ENCODE measurements at places on chromosomes 2 and 18.
A peak's percentile ranks its signal among the peaks of the same experiment; 100 is the strongest.

DNA sequence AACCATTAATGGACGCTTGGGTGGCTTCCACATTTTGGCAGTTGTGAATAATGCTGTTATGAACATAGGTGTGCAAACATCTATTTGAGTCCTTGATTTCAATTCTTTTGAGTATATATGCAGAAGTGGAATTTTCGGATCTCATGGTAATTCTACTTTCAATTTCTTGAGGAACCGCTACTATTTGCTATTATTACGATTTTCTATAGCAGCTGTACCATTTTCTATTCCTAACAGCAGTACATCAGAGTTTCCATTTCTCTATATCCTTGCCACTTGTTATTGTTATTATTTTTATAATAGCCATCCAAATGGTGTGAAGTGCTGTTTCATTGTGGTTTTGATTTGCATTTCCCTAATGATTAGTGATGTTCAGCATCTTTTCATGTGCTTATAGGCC is 69.5 kb downstream of the KIF5C start:
- DNase-seq, result no peak

DNA sequence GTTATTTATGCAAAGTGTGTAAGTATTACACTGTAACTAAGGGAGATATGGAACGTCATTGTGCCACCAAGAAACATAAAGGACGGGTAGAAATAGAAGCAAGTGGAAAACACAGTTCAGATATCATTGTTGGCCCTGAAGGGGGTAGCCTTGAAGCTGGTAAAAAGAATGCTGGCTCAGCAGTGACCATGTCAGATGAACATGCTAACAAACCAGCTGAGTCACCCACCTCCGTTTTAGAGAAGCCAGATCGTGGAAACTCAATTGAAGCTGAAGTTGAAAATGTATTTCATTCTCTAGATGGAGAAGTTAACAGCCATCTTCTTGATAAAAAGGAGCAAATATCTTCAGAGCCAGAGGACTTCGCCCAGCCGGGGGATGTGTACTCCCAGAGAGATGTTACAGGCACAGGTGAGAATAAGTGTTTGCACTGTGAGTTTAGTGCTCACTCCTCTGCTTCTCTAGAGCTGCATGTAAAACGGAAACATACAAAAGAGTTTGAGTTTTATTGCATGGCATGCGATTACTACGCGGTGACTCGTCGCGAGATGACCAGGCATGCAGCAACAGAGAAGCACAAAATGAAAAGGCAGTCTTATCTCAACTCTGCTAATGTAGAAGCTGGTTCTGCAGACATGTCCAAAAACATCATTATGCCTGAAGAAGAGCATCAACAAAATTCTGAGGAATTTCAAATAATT is 36.1 kb downstream of the ZNF407 start:
- no peak for DNase-seq

- DNase-seq, result no peak
Observed at GRCh38 chr2:169478745-169479256, 493 bp upstream of the BBS5 start.

GRCh38 chr2:203857656-203858055 is 9.9 kb upstream of the CTLA4 start:
- no peak for DNase-seq

DNA sequence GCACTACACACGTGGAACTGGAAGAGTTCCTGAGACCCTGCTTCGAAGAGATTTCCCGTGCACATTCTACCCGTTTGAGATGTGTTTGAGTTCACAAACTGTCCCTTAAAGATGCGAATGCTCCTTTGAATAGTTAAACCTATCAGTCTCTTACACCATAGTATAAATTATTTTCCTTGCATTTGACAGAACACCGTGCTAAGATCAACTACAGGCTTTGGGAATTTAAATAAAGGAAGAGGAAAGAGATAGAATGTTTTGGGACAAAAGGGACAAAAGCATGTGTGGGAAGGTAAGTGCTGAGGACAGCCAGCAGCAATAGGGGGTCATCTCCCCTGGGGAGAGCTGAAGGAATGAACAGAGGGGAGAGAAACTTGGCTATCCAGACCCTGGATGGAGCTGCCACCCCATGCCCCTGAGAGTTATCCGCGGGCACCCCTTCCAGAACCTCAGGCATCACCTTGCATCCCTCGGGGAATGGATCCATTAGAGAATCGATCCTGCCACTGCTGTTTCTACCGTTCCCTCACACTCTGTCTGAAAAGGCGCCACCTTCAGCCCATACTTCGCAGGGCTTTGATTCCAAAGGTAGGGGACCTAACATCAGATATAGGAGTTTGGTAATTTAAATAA is 888 bp upstream of the ADCY3 start:
- DNase-seq, result no peak

GRCh38 chr18:37565101-37565976 is at the start of gene CELF4:
Gene CELF4, minus strand, starts transcription at chr18:37565798.
- no peak for DNase-seq

DNA sequence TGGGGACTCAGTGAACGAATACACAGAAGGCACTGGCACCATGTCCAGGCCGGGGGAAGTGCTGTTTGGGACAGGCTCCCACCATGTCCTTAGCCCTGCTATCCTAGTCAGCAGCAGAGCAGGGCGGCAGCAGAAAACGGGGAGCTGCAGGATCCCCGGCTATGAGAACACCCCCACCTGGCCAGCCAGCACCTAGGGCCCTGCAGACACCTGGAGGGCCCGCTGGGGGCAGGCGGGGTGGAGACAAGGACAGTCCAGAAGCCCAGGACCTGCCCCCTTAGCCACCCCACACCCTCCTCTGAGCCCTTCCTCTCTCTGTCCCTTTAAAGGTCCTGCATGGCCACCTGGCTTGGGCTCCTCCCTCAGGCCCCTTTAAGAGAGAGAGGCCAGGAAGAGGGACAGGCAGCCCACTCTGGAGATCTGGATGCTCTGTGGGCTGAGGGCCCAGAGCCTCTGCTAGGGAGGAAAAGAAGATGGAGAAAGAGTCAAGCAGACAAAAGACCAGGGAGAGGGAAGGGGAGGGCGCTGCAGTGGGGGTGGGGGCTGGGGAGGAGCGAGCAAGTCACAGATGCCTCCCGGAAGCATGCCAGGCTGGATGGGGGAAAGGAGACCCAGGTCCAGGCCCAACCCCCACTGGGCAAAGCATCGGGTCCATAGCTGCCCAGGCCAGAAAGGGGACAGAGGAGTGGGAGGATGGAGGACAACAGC is 48.6 kb downstream of the BIN1 start:
- DNase-seq, result no peak

GRCh38 chr2:224948859-224949258 is 93.4 kb downstream of the DOCK10 start:
- DNase-seq, result peak; percentile 96

- peak; percentile 11 for DNase-seq
Observed at GRCh38 chr2:216221811-216222210, 112.7 kb downstream of the XRCC5 start.

- DNase-seq, result no peak
Observed at GRCh38 chr2:176421297-176422050, 152.2 kb downstream of the MTX2 start.

DNA sequence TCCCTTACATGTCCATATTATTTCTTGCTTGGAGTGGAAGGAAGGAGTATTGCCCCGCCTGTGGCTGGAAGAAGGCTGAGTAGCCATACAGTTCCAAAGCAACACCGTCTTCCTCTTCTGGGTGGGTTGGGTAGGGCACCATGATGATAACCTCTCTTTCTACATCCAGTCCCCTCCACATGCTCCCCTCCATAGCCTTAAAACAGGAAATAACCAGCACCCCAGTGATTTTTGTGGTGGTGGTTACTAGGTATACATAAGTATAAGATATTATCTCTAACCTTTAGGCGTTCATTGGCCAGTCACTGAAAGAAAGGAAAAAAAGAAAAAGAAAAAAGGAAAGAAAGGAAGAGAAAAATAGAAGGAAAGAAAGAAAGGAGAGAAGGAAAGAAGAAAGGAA is 63.1 kb downstream of the CXCR4 start:
- no peak for DNase-seq

DNA sequence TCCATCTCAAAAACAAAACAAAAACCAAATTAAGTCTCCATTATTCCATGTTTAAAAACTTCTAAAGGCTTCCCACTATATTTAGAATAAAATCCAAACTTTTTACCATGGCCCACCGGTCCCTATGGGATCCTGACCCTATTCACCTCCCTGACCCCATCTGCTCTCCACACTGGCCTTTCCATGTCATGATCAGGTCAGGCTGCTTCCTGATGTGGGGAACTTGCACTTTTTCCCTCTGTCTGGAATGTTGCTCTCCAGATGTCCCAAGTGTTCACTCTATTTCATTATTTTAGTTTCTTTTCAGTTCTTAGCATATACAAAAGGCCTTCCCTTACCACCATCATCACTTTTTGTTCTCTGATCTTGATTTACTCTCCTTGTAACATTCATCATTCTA is 7.5 kb upstream of the MTA3 start:
- no peak for DNase-seq

GRCh38 chr18:3599195-3599594 is 149.2 kb downstream of the TGIF1 start:
- DNase-seq, result no peak

DNA sequence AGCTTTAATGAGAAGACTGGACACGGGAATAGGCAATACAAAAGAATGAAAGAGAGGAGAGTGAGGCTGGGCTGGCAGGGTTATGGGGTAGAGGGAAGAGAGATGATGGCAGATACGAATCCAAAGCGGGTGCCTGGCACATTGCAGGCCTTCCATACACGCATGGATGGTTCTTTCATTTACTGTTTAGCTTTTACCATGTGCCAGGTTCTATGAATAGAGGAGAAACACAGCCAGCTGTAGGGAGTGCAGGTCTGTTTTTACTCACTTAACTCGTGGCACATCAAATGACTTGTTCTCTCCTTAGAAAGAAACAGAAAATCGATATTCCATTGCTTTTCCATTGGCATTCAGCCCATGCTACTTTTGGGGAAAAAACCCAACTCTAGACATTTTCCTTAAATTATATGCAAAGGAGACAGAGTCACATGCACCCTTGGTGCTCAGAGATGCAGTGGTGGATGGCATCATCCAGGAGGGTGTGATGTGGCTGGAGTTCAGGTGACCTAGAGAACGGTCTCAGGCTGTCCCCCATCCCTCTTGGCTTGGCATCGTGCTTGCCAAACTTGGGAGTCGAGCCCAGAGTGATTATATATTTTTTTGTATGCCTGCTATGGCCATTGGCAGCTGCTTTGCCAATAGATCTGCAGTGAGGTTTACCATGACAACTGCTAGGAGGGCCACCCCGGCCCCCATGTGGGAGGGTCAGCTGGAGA is 6.2 kb downstream of the LTBP1 start:
- DNase-seq, result no peak

- no peak for DNase-seq
Observed at GRCh38 chr2:139730197-139730596, 950.0 kb upstream of the NXPH2 start.

DNA sequence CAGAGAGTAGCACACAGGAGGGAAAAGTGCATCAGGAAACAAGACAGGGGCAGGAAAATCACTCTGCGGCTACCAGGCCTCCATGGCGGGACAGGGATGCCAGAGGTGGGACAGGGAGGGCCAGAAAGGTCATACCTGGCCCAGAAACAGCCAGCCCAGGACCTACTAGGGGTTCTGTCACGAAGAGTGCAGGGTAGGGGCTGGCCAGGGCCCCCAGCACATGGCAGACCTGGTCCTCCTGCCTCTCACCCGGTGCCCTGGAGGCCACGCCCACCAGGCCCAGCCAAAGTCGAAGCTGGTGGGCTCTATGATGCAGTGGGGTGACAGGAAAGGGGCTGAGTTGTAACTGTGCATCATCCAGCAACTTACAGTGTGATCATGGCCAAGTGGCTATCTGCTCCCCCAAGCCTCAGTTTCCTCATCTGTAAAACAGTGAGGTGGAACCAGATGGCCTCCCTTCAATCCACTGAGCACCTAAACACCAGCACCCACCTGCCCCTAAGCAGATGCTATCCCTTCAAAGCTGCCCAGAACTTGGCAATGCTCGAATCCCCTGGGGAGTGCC is 10.6 kb downstream of the CYP26B1 start:
- no peak for DNase-seq

- no peak for DNase-seq
Observed at GRCh38 chr18:33210575-33211189, 229.8 kb downstream of the CCDC178 start.

DNA sequence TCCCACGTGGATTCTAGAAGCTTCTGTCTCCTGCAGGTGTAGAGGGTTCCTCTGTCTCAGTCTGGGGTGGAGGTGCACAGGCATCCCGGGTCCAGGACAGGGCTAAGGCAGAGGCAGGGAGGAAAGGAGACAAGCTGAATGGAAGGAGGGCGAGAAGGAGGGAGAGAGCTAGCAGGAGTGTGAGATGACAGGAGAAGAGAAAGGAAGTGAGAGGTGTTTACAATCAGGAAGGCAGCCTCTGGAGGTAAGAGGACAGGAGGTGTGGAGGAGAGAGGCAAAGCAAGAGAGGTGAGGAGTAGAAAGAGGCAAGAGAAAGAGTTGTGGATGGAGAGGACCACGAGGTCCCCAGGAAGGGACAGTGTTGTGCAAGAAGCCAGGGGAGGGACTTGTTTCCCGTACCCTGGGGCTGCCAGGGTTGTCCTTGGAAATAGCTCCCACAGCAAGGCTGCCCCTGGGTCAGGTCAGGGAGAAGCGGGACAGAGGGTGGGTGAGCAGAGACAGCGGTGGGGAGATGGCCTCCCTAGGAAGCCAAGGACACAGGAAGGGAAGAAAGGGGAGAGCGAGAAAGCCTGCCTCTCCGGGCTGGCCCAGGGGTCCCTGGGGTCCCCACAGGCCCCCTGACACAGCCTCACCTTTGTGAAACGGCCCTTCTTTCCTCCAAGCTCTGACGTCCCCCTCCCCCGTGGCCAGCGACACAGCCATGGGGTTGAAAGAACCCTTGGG is 136.9 kb downstream of the CYP26B1 start:
- DNase-seq, result no peak

DNA sequence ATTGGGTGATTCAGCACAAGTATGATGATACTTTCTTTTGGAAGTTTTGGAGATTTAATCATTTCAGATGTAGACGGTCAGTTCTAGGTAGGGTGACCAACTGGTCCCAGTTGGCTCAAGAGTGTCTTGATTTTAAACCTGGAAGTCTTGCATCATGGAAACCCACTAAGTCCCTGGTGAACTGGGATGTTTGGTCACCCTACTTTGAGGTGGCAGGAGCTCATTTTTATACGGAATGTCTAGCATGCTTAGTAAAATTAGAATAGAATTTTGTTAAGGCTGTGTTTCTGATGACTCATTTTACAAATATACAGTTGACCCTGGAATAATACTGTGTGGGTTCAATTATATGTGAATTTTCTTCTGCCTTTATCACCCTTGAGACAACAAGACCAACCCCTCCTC is 61.5 kb upstream of the DOCK10 start:
- no peak for DNase-seq

DNA sequence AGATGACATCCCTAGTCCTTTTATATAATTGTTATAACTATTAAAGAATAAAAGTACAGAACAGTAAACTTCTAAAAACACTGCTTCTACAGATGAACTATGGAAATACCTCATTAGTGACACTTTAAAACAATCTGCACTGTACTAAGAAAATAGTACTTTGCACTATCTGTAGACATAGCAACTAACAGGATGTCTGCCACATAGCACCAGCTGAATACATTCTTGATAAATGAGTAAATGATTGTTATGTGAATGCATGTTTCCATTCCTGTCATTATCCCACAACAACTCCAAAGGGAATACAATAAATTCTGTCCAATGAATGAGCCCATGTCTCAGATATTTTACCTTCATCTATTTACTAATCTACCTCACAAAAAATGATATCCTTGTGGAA is 115.3 kb upstream of the SLC35G4 start:
- DNase-seq, result no peak

All from CD14-positive monocyte (primary cell).